ENCODE measurements at places on chromosomes 3 and 15.

GRCh38 chr3:15380980-15381890 is 46.1 kb downstream of the METTL6 start:
- peak; percentile 28 for DNase-seq

- no peak for DNase-seq
These were observed 73.0 kb downstream of the SUMF1 start for GRCh38 chr3:4394048-4394447.

DNA sequence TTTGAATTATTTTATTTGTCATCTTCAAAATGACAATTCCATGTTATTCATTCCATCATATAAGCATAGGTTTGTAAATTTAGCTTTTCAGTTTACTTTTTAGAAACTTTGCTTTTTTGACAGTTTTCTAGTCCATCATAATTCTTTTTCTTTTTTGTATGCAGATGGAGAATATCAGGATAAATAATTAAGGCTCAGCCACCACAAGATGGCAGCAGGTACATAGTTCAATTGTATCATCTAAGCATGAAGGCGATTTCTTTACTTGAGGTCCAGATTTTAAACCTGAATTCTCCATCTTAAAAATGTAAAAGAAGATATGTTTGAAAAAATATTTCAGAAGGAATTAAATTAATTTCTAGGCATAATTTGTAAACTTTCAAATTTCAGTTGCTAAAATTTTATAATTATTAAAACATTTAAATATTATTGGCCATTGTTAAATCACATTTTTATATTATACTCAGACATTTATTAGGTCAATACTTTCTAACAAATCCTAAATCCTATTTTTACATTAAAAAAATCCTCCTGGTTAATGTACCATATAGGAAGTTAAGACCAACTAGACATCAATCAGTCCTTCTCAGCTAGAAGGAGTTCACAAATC is 15.1 kb downstream of the PLSCR5 start:
- no peak for DNase-seq

GRCh38 chr3:124455891-124456290 is 274.4 kb upstream of the UMPS start:
- DNase-seq, result no peak

DNA sequence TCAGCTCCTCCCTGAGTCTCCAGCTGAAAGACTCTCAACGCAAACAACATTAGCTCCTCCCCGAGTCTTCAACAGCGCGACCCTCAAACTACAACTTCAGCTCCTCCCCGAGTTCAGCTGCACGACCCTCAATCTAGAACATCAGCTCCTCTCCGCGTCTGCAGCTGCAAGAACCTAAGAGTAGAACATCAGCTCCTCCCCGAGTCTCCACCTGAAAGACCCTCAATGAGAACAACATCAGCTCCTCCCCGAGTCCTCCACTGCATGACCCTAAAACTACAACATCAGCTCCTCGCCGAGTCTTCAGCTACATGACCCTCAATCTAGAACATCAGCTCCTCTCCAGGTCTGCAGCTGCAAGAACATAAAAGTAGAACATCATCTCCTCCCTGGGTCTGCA is 78.3 kb downstream of the TFRC start:
- no peak for DNase-seq

GRCh38 chr3:124258057-124258500 is 266.2 kb upstream of the ROPN1 start:
- no peak for DNase-seq

- DNase-seq, result no peak
These were observed 1.9 kb downstream of the RAB6B start for GRCh38 chr3:133893683-133894352.

- no peak for DNase-seq
These were observed 133.2 kb downstream of the PGPEP1L start for GRCh38 chr15:98874370-98874769.

DNA sequence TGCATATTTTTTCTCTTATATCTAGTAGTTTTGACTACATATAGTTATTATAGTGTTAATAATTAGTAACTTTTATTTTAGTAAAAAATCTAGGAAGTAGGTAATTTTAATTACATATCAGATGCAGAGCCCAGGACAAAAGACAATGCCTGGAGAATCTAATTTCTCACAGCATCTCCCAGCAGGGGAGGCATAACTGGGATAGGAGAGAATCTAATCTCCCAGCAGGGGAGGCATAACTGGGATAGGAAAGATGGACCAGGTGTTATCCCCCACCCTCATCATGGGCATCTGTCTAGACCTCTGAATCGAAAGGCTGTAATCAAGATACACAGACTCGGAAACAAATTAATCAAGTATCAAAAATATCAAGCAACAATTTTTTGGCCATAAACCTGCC is 58.2 kb downstream of the OSTN start:
- no peak for DNase-seq

DNA sequence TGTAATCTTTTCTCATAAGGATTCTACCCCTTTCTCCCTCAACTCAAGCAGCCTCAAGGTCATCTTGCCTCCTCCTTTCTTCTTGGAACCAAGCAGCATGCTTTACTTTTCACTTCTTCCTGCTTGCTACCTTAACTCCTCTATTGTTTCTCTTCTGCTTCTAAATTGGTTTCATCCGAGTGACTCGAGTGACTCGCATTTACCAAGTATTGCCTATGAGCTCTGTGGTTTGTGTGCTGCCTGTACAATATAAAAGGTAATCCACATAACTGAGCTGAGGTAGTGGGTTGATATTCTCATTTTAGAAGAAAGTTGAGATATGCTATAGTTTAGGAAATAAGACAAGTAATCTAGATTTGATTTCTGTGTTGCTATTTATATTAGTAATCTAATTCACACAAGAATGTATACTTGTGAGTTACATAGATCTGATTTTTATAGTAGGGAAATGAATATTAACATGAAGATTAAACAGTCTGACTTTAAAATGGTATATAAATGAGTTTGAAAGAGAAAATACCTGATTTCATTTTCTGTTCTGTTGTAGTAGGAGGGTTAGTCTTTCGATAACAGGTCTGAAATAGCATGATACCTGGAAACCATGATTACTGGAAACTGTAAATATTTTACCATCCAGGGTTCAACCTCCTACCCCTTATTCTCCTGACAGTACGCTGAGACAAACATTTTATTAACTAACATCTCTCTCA is 5.5 kb downstream of the HHLA2 start:
- DNase-seq, result no peak

DNA sequence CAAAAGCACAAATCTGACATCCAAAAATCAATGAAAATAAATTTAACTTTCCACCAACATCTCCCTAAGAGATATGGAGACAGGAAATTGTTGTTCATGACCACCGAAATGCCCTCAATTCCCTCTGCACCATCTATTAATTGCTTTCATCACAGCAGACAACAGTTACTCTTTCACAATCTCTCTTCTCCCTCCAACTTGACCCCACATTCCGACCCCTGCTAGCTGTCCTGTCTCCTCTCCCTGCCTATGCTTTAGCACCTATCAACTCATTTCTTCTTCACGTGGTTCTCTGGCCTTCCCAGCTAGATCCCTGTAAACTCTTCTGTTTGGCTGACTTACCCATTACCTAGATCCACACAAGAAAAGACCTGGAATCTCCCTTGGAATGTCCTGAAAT is 173.9 kb upstream of the ADAMTS9 start:
- no peak for DNase-seq

DNA sequence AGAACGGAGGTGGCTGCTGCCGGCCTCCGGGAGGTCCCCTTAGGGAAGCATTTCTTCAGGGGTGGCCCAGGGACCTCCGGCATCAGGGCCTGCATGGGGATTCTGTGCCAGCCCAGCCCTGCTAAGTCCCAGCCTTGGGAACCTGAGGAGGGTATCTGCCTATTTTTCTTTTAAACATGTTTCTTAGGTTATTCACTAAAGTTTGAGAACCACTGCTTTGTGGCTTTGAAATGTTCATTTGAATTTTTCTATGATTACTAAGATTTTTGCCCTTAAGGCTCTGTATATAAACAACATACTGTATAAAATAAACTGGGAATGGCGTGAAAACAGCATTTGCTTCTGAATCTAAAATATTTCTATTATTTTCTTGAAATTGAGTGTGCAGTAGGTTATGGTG is 24.4 kb downstream of the FAN1 start:
- DNase-seq, result no peak

DNA sequence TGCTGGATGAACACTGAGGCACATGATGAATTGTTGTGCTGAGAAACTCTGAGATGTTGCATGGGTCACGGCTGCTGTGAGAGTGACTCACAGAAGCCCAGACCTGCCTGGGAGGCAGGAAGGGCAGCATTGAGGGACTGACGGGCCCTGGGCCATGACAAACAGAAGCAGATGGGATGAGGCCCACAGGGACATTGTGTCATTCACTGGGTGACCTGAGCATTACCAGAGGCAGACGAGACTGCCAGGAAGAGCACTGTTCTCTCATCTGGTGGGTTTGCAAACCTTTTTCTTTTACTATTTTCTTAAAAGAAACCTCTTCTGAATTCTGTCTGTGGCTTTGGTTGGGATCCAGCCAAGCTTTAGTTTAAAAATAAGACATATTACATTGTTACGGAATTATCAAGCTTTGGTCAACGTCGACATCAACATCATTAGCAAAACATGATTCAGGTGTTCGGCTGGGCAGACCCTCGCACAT is 67.8 kb downstream of the BDH1 start:
- DNase-seq, result no peak

DNA sequence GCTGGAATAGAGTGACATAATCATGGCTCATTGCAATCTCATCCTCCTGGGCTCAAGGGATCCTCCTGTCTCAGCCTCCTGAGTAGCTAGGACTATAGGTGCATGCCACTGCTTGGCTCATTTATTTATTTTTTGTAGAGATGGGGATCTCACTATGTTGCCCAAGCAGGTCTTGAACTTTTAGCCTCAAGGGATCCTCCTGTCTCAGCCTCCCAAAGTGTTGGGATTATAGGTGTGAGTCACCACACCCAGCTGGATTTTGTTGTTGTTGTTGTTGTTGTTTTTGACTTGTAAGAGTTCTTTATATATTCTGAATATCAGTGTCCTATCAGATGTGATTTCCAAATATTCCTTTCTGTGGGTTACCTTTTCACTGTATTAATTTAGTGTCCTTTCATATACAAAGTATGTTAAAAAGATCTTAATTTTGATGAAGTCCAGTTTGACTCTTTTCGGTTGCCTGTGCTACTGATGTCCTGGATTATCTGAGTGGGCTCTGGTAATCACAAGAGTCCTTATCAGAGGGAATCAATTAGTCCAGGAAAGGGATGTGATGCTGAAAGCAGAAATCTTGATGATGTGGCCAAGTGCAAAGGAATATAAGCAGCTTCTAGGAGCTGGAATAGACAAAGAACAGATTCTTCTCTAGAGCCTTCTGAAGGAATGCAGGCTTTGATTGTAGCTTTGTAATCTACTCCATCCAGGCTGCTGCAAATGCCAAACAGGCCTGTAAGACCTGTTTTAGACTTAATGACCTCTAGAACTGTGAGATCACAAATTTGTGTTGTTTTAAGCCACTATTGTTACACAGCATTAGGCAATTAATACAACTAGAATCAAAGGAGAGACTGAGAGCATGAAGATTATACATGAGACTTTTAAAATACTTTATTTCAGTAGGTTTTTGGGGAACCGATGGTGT is 30.2 kb downstream of the NCK1 start:
- no peak for DNase-seq

DNA sequence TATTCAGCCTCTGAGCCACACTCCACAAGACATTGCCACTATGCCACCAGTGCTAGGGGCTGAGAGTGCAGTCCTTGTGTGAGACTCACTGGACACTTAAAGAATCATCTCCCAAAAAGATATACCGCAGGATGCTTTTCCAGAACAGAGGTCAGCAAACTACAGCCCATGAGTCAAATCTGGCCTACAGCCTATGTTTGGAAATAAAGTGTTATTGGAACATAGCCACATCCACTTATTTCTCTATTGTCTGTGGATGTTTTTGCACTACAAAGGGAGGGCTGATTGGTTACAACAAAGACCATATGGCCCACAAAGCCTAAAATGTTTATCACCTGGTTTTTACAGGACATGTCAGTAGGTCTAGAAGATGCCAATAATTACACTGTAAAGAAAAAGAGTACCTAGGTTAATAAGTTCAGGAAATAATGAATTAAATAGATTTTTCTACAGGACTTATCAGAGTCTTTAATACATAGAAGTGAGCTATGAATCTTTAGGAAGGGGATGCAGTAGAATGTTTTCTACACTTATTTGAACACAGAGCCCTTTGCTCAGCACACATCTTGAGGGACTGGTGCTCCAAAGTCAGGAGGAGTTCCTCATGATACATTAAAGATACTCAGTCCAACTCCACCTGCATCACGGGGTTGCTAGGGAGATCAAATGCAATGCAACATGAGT is 26.3 kb downstream of the SRGAP3 start:
- no peak for DNase-seq

DNA sequence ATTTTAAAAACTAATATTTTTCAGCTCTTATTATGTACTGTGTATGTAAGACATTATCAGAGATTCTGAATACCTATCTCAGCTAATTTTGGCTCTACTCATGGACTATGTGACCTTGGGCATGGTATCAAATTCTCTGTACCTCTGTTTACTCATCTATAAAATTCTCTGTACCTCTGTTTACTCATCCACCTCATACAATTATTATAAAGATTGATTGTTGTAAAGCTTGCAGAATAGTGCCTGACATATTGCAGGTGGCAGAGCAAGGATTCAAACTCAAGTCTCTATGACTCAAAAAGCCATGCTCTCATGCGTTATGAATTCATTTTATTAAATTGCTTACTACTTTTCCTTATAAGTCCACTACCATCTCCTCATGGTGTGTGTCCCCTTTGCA is 151.9 kb upstream of the ARL6 start:
- no peak for DNase-seq

- peak; percentile 96 for DNase-seq
These were observed 1.3 kb downstream of the ARL6IP5 start for GRCh38 chr3:69085833-69086722.

DNA sequence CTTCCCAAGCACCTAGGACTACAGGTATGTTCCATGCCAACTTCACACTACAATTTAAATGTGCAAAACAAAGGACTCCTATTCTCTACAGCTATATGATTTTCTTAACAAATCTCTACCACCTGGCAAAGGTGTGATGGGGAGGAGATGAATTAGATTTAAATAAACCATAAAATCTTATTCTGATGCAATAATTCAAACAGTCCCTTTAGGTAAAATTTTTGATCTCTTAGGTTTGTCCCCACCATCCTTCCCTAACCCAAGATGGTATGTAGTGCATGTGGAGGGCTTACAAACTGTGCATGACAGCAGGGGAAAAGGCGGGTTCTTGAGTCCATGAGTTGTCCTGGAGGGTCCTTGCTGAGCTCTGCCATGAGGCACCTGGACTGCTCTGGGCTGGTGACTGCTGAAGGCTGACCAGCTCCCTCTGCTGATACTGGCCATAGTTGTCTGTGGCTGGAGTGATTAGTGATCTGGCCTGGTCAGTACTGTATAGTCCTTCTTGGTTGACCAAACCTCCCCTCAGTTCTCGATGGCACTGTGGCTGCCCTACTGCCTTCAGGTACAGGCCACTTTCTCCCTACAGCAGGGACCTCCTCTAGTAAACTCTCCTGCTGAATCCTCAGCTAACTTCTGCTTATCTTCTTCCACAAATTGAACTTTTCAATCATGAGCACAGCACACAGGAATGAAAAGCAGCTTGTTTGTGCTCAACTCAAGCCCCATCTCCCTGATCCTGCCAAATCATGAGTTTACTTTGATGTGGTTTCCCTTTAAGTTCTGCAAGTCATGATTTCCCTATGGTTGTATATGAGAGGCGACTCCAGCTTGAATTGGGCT is 30.1 kb downstream of the CFAP161 start:
- no peak for DNase-seq
